Stimulated activated CD4-positive, alpha-beta T cell treated with anti-CD3 and anti-CD28 coated beads, Interleukin-2, amount 100 ng/mL, for 4 hours (primary cell): ENCODE measurements at places on chromosomes 12 and 14.

GRCh38 chr12:28568118-28568517, 377.9 kb downstream of the CCDC91 start:
- no peak for DNase-seq

- no peak for DNase-seq
Observed at GRCh38 chr14:77036484-77037214, 8.1 kb upstream of the IRF2BPL start.

- no peak for DNase-seq
Observed at GRCh38 chr12:68900241-68900640, 32.7 kb downstream of the CPM start.

GRCh38 chr14:59836116-59836515, 34.5 kb downstream of the RTN1 start:
- no peak for DNase-seq

GRCh38 chr12:32765906-32766305, 10.2 kb upstream of the YARS2 start:
- no peak for DNase-seq
